GM12878 (cell line): ENCODE measurements at places on chromosomes 1 and 21. TPM values are rescaled to one million over a fixed set of nuclear protein-coding genes. Genes with fewer than 3 reads are reported as not detected.

DNA sequence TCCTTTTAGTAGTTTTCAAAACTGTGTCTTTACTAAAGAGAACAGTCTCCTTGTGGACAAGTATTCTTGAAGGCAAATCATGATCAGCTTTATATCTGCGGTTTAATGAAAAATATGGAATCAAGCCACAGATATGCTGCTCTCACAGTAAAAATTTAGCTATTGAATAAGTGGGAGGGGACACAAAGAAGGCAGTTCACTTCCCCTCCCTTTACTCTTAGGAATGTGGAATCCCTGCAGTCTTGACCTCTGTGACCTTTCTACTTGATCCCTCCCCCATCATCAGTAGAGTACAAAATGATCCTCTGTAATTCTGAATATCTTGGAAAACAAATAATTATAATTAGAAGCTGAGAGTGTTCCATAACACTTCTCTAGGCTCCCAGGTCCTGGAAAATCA, 136.7 kb upstream of the HOOK1 start:
- no peaks in the 10 kb centered on the region for H3K36me3 ChIP-seq
- H3K4me3 ChIP-seq: no peak overlapping the region
- no peaks in the 10 kb centered on the region; the same call in 1 of the 2 replicates for H3K4me1 ChIP-seq
- no peak overlapping the region for H3K27ac ChIP-seq

- no peaks in the 10 kb centered on the region for H3K27me3 ChIP-seq
- H3K4me1 ChIP-seq: peaks cover 9% of the 10 kb centered on the region
- H3K4me3 ChIP-seq: 0 out of 2 replicates have a peak overlapping the region, but pooled peaks have one; percentile 2
- H3K36me3 ChIP-seq: no peaks in the 10 kb centered on the region
- H3K27ac ChIP-seq: no peak overlapping the region
Measured at GRCh38 chr1:235767795-235768194, 98.9 kb downstream of the LYST start.

DNA sequence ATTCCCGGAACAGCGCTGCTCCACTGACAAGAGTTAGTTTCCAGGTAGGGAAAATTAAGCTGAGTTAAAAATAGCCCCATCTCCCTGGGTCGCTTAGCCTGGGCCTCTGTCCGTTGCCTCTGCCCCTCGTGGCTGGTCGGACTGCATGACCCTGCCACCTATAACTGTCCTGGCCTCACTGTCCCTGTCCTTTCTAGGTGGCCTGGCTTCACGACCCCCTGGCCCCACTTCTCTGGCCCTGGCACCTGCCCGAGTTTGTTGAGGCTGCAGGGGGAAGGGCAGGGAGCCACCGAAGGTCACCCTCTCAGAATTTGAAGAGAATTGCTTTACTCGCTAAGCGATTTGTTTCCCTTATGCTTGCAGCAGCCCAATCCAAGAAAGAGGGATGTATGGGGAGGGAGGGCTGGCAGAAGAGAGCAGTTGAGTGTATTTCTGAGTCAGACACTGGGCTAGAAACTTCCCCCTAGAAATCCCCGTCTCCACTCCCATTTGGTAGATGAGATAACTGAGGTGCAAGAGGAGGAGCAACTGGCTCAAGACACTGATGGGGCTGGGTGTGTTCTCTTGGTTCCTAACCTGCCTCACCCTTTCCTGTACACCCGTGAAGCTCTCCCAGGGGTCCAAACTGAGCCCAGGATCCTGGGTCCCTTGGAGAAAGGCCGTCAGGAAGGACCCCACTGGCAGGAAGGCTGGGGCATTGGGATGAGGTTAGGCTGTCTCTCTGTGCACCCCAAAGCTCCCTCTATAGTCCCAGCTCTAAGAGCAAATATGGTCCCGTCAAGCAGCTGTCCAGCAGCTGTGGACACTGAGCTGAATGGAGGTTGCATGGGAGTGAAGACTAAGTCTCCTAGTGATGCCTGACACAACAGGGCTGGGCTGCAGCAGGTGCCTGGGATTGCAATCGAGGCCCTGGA, 2.9 kb upstream of the EDN2 start:
- peak; percentile 48 for DNase-seq
- H3K4me1 ChIP-seq: peaks cover 34% of the 10 kb centered on the region

GRCh38 chr1:202579806-202580205, 130.4 kb downstream of the SYT2 start:
- no peaks in the 10 kb centered on the region for H3K36me3 ChIP-seq
- DNase-seq: no peak
- no peaks in the 10 kb centered on the region for H3K27me3 ChIP-seq
- no peak overlapping the region for H3K4me3 ChIP-seq
- H3K27ac ChIP-seq: no peak overlapping the region
- H3K4me1 ChIP-seq: no peaks in the 10 kb centered on the region

Gene VHLL
- total RNA-seq: not detected in 2 replicates

Gene AKNAD1
- total RNA-seq: not detected in 2 replicates

Gene SHCBP1L
- total RNA-seq: not detected in 2 replicates

Gene FCRL1
- 0.85 and 0.90 TPM in 2 replicates for total RNA-seq
